Activated CD4-positive, alpha-beta T cell treated with anti-CD3 and anti-CD28 coated beads, Interleukin-2, amount 50 U/mL, for 48 hours (primary cell): ENCODE measurements at places on chromosomes 16 and 17.

DNA sequence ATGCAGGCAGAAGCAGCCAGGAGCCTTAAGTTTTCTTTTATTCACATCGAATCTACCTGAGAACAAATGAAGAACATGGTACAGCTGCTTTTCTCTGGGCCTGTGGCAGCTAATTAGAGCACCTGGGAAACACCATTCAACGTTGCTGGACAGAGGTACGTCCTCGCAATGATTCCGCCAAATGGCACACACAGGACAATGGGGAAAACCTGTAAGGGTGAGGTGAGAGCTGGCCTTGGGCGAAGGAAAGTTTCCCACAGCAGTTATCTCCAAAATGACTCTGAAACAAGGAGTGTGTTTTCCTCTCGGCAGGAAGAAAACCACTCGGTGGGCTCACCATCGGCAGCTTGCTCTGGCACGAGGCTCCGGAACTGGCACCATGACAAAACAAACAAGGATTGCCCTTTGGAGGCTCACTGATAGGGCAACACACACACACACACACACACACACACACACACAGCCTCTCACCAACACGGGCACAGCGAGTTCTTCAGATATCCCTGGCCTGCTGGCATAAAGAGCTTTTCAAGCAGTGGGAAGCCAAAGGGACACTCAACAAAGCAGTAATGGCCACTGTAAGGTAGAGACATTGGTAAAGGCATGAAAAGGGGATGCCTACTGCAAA lies 73.7 kb downstream of the ZFHX3 start:
- DNase-seq, result no peak

- no peak for DNase-seq
Observed at GRCh38 chr17:40843242-40843641, 20.8 kb upstream of the KRT10 start.

- DNase-seq, result no peak
Observed at GRCh38 chr17:66272811-66273585, 29.4 kb upstream of the PRKCA start.

DNA sequence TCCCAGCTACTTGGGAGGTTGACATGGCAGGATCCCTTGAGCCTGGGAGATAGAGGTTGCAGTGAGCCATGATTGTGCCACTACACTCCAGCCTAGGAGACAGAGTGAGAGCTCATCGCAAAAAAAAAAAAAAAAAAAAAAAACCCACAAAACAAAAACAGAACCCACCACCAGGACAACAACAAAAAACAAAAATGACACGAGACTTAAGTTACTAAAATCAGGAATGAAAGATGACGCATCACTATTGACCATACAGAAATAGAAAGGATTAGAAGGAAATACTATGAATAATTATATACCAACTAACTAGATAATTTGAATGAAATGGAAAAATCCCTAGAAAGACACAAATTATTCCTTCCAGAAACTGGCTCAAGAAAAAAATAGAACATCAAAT lies 432.4 kb upstream of the PMFBP1 start:
- DNase-seq, result no peak

DNA sequence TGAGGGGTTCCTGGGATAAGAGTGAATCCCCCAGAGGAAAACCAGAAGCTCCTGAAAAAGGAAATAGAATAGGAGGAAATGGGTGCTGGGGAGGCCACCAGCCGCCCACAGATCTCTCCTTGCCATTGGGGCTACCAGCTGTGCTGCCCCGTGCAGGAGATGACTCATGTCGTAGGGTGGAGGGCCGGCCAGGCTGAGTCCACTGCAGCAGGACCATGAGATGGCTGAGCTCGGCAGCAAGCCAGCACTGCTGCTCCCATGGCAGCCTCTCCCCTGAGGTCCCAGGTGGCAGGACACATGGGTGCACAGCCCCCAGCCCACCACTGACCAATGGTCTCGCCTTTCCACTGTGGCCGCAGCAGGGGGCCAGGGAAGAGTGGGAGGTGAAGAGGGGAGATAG lies 95.5 kb downstream of the GNAO1 start:
- DNase-seq, result no peak

DNA sequence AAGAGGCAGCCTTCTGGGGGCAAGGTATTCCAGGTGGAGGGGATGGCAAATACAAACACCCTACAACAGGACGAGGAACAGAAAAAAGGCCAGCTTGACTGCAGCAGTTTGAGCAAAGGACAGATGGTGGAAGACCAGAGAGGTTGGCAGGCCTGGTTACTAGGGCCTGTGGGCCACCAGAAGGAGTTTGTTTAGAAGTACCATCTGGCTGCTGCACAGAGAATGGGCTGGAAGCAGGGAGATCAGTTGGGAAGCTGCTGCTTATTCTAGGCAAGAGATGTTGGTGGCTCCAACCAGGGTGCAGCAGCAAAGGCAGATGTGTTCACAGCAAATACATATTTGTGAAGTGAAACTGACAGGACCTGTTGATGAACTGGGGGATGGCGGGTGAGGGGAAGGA lies 2.9 kb upstream of the YPEL2 start:
- DNase-seq, result no peak

GRCh38 chr17:6701719-6702118 lies 11.4 kb downstream of the SLC13A5 start:
- DNase-seq, result peak; percentile 51

GRCh38 chr17:50689251-50689650 lies 18.5 kb downstream of the ANKRD40 start:
- no peak for DNase-seq

- no peak for DNase-seq
Observed at GRCh38 chr17:64147110-64148016, 17.4 kb upstream of the ERN1 start.

GRCh38 chr17:31060791-31061550 lies 33.8 kb upstream of the NF1 start:
- DNase-seq, result no peak

GRCh38 chr17:27544350-27545131 lies 86.4 kb upstream of the LGALS9 start:
- DNase-seq, result peak; percentile 77

DNA sequence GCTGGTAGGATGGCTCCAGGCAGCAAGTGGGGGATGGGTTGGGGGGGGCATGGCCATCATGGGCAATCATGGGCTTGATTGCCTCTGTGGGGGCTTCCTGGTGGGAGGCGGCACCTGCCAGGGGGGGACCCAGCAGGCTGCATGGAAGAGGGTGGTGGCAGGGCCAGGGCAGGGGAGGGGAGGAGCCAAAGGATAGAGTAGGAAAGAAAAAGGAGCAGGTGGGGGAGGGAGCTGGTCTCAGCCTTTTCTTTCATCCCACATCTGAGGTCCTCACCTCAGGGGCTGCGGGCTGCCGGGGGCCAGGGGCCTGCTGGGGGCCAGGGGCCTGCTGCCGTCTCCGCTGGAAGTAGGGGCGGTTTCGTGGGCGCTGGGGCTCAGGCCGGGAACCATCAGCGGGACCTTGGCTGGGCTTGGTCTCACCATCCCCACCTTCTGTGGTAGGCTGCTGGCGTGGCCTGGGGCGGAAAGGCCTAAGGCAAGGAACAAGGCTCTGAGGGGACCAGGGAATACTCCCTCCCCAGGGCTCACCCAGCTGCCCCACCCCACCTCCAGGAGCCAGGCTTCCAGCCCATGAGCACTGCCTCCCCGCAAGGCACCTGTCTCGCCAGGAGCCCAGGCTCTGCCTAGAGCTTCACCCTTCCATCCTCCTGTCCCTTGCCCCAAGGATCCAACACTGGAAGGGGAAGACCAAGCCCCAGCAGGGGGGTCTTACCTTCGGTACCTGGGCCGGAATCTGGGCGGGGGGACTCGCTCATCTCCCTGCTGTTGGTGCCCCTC lies 5.0 kb downstream of the YBX2 start:
- no peak for DNase-seq

- no peak for DNase-seq
Observed at GRCh38 chr17:75891022-75891604, 5.6 kb downstream of the TRIM65 start.

- peak; percentile 44 for DNase-seq
Observed at GRCh38 chr17:21039839-21040575, 2.8 kb downstream of the USP22 start.

DNA sequence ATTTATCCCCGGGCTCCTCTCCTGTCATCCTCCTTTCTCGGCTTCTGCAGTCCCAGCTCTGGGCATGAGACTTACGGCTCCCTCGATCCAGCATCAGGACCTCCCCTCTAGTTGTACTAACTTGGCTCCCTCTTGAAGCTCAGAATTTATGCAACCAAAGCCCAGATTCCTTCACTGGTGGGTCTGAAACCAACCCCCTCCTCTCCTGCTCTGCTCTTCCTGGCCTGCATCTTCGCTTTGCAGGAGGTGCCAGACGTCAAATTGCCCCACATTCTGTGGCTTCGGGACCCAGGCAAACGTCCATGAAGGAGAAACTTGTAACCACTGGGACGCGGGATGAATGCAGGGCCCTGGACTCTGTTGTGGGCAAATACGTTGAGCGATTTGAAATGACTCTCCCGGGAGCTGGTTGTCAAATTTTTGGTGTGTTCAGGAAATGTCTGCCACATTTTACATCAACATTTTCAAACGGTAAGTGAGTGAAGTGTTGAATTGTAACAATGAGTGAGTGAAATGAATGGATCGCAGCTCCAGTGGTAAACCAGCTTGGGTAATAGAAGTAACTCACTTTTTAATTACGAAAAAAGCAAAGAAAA lies 29.3 kb upstream of the ELAC2 start:
- DNase-seq, result no peak

GRCh38 chr17:2892305-2892971 lies 96.2 kb downstream of the RAP1GAP2 start:
- DNase-seq, result peak; percentile 12

DNA sequence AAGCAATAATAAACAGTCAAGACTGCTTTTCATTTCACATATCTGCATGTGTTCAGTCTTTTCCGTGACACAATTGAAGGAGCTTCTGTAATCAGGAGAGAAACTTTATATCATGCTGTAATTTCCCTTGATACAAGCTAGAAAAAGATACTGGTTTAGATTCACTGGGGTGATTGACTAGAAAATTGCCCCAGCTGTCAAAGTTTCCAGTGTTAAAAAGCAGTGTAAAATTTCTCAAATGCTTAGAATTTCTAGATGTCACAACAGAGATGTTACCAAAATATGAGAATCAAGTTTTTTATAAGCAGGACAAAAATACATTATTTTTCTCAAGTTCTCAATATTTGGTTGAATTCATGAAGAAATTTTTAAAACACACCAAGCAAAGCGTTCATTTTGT lies 292.4 kb upstream of the HSBP1 start:
- DNase-seq, result no peak

DNA sequence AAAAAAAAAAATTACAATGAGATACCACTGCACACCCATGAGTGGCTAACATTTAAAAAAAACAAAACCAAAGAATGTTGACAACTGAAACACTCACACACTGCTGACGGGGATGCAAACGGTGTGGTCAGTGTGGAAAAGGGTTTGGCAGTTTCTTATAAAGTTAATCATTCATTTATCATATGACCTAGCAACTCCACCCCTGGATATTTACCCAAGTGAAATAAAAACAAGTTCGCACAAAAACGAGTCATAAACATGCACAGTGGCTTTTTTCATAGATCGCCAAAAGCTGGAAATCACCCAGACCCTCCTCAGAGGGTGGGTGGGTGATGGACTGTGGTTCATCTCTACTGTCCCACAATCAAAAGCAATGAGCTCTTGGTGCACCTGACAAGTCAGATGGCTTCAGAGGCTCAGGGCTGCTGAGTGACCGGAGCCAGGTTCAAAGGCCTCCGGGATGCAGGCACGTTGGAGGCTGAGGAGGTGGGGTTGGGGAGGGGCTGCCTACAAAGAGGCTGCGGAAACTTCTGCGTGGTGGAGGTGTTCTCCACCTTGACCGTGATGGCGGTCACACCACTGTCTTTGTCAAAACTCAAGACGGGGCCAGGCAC lies 14.2 kb downstream of the RAB40B start:
- no peak for DNase-seq

GRCh38 chr17:20922128-20922670 lies 120.6 kb downstream of the USP22 start:
- no peak for DNase-seq

DNA sequence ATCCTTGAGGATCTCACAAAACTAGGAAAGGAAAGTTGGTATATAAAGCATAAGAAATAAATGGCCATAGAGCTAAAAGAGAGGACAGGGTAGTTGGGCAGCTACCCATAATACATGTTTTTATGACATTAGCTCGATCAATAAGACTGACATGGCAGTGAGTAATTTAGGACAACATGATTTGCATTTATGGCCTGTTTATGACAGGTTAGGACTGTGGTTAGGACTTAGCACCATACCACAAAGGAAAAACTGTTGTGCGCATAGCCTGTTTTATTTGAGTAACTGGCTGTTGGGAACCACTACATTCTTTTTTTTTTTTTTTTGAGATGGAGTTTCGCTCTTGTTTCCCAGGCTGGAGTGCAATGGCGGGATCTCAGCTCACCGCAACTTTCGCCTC lies 18.0 kb upstream of the TRIM37 start:
- no peak for DNase-seq

- DNase-seq, result no peak
Observed at GRCh38 chr17:35523296-35523695, 14.2 kb downstream of the SLFN12L start.

GRCh38 chr16:62620275-62620674 lies 584.0 kb upstream of the CDH8 start:
- no peak for DNase-seq

DNA sequence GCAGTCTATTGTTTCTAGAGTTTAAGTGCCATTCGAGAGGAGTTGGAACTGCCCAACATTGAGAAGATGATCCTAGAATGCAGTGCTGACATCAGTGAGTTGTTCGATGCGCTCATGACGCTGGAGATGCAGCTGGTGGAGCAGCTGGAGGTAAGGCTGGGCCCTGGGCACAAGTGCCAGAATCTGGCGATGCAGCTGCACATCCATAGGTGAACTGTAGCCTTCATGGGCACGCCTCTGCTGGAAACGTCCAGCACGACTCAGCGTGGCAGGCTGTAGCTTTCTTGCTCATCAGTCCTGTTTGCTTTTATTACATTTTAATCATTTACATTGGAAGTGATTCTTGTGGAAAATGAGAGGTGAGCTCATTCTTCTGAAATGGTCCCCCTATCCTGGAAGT lies 31.7 kb downstream of the DRC3 start:
- no peak for DNase-seq

- DNase-seq, result no peak
Observed at GRCh38 chr17:32813021-32813420, 63.9 kb downstream of the MYO1D start.

- DNase-seq, result no peak
Observed at GRCh38 chr17:78939615-78940014, 14.4 kb upstream of the TIMP2 start.

- DNase-seq, result no peak
Observed at GRCh38 chr16:89407282-89407924, 83.0 kb downstream of the ANKRD11 start.

DNA sequence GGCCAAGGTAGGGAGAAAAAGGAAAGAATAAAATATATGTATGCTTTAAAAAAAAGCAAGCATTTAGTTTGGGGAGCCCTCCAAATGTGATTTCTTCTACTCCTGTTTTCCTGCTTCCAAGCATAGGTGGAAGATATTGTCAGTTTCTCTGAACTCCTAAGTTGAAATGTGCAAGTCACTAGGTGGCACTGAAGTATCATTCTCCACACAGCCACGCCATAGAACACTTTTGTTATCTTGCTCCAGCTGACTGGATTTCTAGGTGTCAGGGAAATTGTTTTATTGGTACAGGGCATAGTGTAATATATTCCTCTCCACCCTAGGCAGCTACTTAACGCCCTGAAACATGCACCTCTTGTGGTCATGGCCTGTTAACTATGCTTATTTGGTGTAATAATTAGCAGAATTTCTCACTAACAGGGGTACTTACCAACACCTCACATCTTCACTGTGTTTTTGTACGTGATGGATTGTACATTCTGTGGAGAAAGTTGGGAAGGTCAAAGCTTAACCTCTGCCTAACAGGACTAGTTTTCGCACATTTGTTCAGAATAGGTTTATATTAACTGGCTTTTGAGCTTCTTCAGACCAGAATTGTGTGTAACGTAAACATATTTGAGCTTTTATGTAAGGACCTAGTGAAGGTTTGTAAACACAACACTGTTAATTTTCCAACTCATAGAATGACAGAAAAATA lies 69.3 kb downstream of the FTO start:
- no peak for DNase-seq
